NCI-H1105 treated with DMSO at 0.1 percent for 48 hours (cell line): ENCODE measurements at places on chromosomes 5 and 9.
A peak's percentile ranks its signal among the peaks of the same experiment; 100 is the strongest.

DNA sequence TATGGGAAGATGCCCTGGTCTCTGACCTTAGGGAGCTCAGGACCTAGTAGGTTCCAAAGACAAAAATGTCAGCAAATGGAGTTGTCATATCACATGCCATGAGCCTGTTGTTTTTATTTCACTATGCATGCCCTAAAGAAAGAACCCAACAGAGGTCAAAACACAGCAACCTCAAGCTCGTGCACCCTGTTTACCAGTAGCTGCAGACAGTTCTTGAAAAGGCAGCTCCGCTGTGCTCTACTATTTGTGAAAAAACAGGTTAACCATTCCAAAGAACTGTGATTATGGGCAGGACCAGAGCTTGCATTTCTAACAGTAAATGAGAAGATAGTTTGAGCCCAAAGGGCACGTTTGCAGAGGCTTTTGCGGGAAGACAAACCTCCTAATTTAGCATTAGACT is 22.8 kb downstream of the ITK start:
- DNase-seq, result no peak

GRCh38 chr5:96742538-96742937 is 65.2 kb downstream of the ERAP1 start:
- DNase-seq, result no peak

DNA sequence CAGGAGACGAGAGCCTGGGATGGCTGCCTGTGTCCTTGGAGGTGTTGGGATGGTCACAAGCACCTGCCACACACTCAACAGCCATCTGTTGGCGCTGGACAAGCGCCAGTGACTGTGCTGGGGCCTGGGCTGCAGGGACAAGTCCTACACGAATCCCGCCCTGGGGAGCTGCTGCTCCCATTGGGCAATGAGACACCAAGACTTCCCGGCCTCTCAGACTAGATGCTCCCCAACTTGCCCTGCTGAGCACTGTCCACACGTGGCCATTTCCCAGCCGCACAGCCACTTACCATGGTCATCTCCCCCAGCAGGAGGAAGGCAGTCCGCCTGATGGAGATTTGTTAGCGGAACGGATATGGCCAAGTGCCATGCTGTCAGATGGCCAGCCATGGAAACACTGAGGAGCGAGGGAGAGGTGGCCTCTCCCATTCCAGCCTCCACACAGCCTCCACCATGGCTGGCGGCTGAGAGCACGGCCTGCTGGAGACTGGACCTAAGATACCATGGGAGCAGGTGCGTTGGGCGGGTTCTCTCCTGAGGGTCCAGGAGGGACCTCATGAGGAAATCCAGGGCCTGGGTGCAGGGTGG is 43.9 kb downstream of the PRRT1B start:
- no peak for DNase-seq

GRCh38 chr9:134968011-134968822 is 50.5 kb upstream of the FCN1 start:
- DNase-seq, result peak; percentile 36

DNA sequence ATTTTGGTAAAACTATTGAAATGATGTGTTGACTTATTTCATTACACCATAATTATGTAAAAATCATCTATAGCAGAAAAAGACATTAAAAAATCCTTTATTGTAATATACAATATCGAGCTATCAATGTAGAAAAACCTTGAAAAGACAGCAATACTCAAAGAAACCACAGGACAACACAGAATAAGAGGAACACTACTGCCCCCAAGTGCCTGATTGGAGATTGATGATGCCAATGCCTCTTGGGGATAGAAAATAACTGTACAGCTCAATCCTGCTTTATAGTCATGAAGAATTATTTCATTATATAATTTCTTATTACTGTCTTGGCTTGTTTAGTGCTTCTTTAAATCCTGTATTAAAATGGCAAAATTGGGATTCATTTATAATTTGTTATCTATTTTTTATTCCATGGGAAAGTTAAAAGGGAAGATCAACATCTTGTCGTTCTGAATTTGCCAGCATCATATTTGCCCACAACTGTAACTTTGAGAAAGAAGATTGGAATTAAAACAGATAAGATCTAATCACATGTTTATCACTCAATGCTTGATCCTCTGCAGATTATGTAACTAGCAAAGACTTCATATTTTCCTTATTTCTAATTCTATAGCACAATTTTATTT is 337.5 kb downstream of the CDH9 start:
- DNase-seq, result peak; percentile 62

DNA sequence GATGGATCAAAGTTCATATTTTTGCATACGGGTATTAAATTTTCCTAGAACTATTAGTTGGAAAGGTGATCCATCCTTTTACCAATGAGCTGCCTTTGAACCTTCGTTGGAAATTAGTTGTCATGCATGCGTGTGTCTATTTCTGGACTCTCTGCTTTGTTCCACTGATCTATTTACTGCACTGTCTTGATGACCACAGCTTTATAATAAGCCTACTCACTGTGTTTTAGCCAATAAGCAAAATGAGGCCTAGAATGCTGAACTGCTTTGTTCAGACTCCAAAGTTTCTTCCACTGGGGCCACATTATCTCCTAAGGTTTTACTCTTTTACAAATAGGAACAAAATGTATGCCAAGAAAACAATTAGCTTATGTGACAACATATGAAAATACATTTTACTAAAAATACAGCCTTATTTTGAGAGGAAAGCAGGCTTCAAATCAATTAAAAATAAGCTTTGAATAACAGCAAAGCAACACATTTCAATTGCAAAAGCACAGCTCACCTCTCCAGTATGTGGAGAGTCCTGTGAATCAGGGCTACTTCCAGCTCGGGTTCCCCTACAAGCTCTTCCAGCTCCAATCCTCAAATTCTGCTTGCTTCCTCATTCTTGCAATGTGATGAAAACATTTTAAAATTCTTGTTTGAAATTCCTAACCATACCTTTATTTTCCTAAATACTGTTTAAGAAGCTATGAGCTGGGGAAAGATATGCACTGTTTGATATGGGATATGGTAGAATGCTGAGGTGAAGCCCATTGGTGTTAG is 72.0 kb downstream of the RETREG1 start:
- no peak for DNase-seq

- DNase-seq, result no peak
Measured at GRCh38 chr5:23268136-23268535, 239.3 kb upstream of the PRDM9 start.

GRCh38 chr5:138110266-138110963 is 26.6 kb downstream of the WNT8A start:
- peak; percentile 2 for DNase-seq

DNA sequence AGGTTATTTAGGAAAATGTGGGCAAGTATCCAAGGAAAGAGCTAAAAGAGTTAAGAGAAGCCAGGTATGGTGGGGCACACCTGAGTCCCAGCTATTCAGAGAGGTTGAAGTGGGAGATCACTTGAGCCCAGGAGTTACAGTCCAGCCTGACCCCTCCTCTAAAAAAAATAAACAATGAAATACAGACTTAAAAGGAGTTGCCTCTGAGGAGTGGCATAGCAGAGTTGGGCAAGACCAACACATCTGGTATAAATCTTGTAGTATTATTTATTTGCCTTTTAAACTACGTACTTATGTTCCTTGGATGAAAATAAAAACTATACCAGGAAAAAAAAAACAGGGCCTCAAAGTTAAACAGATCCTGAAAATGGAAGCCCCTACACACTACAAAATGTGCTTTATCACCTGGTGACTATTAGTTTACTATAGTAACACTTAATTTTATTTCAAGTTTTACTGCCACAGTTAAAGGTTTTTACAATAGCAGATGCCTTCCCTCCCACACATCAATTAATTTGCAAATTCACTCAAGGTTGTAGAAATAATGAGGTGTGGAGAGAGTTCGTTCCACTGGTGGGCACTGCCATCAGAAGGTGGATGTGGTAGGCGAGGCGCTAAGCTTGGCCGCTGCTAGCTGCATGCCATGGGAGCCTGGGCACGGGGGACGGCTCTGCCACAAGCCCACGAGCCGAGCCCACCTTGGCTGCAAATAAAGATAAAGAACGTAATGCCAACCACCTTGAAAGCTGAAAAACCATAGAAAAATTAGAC is 48.0 kb downstream of the MED27 start:
- DNase-seq, result no peak

- no peak for DNase-seq
Measured at GRCh38 chr9:111953444-111953843, 56.8 kb downstream of the UGCG start.

DNA sequence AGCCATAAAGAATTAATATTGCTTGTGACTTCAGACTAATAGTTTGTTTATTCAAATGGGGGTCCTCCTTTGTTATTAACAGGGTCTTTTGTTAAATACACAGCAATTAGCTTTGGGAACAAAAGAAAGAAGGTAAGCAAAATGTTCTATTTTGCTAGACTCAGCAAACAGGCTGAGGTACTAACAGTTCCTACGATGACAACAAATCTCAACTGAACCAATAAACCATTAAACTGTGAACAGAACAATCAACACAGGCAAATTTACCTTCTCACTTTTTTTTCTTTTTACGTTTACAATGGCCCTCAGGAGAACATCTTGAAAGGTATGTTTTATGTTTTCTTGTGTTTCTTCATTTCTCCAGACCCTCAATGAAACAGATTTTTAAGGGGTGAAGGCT is 207.2 kb downstream of the NFIB start:
- peak; percentile 77 for DNase-seq

GRCh38 chr5:135213027-135213386 is 179.0 kb upstream of the PITX1 start:
- no peak for DNase-seq

DNA sequence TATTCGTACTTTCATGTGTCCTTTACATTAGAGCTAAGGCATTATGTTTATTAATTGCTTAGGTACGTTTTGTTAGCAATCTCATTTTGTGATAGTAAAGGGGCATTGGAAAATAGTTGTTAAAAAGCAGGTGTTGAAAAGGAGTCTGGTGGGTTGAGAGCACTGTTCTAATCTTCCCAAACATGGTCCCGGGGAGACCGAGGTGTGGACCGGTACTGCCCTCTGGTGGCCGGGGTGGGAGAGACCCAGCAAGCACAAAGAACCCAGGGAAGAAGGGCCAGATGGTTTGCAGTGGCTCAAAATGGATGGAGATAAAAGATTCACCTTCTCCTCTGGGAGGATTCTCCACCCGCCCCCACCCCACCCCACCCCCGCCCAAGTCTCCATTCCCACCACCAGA is 26.1 kb downstream of the IDNK start:
- peak; percentile 11 for DNase-seq

- DNase-seq, result no peak
Measured at GRCh38 chr9:126407114-126407870, 80.7 kb downstream of the MVB12B start.

- peak; percentile 13 for DNase-seq
Measured at GRCh38 chr9:121599872-121600585, 51.4 kb upstream of the DAB2IP start.

DNA sequence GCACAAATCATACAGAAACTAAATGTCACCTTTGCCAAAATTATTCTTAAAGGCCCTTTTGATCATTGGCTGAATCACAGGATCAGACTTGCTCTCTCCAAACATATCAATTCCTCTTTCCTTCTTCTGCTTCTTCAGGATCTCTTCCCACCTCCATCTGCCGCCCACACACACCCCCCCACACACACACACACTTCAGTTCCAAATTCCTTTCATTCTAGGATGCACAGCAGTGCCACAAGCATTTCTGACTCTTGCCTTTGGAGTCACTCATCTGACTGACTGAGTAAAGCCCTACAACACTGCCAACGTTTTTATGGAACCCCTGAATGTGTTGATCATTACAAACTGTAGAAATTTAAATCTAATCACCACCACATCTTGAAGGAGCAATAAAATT is 22.9 kb downstream of the DNAH5 start:
- no peak for DNase-seq

DNA sequence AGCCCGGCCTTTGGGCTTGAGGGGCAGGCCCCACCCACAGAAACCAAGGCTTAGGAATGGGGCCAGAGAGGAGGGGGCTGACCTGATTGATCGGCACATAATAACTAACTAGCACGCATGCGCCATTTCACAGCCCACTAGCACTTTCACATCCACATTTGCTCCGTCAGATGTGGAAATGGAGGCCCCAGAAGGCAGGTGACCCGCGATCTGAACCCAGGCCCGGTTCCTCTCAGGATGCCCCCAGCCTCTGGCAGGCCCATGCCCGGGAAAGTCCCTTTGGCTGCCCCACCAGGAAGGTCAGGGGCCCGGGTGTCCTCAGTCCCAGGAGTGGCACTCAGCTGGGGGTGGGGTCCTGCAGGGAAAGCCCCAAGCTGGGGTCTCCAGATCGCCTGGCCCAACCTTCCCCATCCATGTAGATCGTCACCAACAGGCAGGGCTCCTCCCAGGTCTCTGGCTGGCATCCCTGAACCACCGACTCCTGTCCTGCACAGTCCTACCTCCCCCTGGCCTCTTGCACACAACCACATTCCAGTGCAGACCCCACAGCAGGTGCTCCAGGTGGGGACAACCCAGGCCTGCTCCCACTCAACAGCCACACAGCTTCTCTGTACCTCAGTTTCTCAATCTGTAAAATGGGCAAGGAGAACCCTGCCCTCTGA is 46.7 kb downstream of the VAV2 start:
- DNase-seq, result no peak

- no peak for DNase-seq
Measured at GRCh38 chr5:98898743-98899142, 30.1 kb downstream of the CHD1 start.

GRCh38 chr9:26639761-26640160 is 252.8 kb downstream of the CAAP1 start:
- DNase-seq, result no peak

GRCh38 chr5:50853151-50853550 is 186.7 kb downstream of the PARP8 start:
- no peak for DNase-seq

- DNase-seq, result no peak
Measured at GRCh38 chr5:68332080-68332451, 116.5 kb downstream of the PIK3R1 start.

DNA sequence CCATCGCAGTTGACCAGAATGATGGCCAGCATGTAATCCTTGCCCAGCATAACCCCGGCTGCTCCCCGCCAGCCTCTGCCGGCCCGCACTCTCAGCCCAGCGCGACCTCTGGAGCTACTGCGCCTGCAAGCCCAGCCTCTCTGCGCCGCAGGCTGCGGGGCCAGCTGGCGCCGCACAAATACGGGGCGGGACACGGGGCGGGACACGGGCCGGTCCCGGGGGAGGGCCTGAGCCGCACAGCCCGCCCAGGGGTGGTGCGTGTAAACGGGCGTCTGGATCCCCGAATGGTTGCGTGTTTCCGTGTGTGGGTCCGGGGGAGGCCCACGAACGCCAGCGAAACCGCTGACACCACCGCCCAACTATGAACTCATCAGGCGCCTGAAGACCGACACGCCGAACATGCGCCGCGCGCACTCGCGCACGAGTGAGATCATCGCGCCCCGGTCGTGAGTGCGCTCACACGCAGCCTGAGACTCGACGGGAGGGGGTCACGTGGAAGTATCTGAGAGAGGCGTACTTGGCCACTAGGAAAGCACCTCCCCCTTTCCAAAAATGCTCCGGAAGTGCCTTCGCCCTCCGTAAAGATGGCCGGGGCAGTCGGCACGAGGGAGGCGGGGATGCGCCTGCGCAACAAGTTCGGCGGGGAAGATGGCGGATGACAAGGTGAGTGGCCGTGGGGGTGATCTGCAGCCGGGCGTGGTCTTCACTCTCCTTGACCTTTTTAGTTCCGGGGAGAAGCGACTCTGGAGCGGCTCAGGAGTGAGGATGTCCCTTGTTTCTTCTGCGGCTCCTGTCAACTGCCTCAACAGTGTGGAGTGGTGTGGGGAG is at the start of the genes APBB3 and SLC35A4:
Gene APBB3 (minus strand): TSS at position 403 of the 828 bp plus-strand sequence. CDS start 353 bp downstream, at position 50.
Gene SLC35A4 (plus strand): TSS at position 633 of the 828 bp plus-strand sequence. CDS start 2,342 bp downstream, outside the sequence.
- peak; percentile 92 for DNase-seq
